ENCODE measurements at places on chromosomes 4 and X.

- DNase-seq = no peak
Observed at GRCh38 chr4:71765350-71765749, 18.5 kb downstream of the GC start.

GRCh38 chr4:188993871-188994270, 854.6 kb downstream of the TRIML1 start:
- no peak for DNase-seq

- no peak for DNase-seq
Observed at GRCh38 chr4:187965726-187966125, 29.8 kb upstream of the ZFP42 start.

GRCh38 chr4:168832763-168833575, 177.1 kb downstream of the CBR4 start:
- DNase-seq = no peak

- DNase-seq = no peak
Observed at GRCh38 chr4:80507077-80507476, 171.5 kb downstream of the CFAP299 start.

DNA sequence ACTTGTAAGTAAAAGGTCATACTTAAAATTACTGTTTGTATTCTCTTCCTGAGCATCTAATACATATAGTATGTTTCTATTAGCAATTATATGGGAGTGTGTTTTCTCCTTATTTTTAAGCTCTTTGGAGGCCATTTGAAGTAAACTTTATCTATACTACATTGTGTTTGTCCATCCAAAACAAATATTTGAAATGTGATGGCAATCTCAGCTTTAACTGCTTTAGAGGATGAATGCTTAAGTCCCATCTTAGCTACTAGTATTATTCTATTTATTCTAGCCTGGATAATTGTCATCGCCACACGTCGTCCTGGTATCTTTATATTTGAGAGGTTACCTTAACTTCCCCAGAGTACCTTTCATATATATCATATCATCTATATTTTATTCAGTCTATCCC, 335.8 kb downstream of the NAF1 start:
- no peak for DNase-seq

DNA sequence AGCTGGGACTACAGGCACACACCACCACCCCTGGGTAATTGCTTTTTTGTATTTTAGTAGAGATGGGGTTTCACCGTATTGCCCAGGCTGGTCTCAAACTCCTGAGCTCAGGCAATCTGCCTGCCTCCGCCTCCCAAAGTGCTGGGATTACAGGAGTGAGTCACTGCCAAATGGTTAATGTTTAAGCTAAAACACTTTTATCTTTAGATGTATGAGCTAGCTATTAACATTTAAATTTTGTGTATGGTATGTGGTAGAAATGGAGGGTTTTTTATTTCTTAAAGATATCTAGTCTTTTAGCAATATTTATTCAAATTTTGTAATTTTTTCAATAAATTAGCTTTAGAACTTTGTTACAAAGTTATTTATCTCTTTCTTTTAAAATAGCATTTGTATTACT, 1659.8 kb upstream of the ADGRL3 start:
- DNase-seq = no peak

- no peak for DNase-seq
Observed at GRCh38 chrX:45799576-45799975, 598.9 kb upstream of the DIPK2B start.

GRCh38 chrX:134538316-134538715, 78.4 kb downstream of the HPRT1 start:
- DNase-seq = no peak

- DNase-seq = no peak
Observed at GRCh38 chrX:27491397-27491796, 28.3 kb upstream of the PPP4R3C start.

GRCh38 chr4:92265021-92265420, 38.7 kb upstream of the GRID2 start:
- no peak for DNase-seq

GRCh38 chr4:182240161-182241130, 2.8 kb upstream of the TENM3 start:
- DNase-seq = no peak

All from suppressor macrophage treated with lipopolysaccharide for 4 hours (primary cell).